ENCODE measurements at places on chromosomes 12 and 14.

DNA sequence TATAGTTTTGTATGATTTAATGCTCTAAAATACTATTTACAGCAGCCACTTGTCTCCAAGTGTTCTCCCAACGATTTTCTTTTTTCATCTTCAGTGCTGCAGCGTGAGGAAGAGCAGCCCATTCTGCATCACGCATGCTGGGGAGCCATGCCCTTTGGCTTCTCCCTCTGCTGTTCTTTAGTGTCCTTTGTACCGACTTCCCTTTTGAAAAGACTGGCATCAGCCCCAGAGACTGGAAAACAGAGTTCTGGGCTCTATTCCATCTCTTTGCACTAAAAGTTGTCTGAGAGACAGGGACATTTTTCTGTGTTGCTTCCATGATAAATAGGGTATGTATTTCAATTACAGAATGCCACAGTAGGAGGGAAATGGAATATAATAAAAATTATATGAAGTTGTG is 105.1 kb downstream of the RERG start:
- DNase-seq, result no peak

DNA sequence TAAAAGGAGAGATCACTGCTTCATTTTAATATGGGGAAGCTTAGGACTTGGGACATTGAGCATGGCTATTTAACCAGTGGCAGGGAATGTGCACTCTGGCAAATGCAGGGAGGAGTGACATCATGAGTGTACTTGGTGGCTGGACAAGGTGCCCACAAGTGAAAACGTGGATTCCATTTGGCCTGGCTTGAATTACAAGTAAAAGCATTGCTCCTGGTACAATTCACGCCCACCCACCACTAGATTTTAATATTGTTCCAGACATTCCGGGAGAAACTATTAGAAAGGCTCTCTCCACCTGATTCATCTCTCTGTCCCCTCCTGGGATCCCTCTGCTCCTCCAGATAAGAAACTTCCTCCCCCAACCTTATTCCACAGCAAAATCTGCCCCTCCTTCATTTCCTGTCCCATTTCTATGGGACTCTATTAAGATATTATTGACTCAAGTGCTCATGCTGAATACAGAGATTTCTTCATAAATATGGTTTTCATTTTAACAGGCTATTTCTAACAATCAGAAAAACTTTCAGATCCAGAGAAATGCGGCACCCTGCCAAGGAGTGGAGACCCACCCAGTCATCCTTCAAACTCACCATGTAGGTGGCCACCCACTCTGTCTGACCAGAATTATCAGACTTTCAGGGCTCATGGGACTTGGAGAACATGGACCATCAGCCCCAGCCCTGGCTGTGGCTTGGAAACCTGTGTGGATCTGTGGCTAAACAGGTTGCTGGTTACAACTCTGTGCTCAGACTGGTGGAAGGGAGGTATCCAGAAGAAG is 43.2 kb downstream of the SSPN start:
- no peak for DNase-seq

DNA sequence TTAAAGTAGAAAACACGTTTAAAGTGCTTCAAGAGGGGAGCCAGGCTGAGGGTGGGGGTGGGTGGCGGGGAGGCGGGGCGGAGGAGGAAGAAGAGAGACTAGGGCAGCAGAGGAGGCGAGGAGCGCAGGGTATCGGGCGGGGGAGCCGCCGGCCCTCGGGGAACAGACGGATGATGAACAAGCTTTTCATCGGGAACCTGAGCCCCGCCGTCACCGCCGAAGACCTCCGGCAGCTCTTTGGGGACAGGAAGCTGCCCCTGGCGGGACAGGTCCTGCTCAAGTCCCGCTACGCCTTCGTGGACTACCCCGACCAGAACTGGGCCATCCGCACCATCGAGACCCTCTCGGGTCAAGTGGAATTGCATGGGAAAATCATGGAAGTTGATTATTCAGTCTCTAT is 39.2 kb downstream of the ZCRB1 start:
- no peak for DNase-seq

DNA sequence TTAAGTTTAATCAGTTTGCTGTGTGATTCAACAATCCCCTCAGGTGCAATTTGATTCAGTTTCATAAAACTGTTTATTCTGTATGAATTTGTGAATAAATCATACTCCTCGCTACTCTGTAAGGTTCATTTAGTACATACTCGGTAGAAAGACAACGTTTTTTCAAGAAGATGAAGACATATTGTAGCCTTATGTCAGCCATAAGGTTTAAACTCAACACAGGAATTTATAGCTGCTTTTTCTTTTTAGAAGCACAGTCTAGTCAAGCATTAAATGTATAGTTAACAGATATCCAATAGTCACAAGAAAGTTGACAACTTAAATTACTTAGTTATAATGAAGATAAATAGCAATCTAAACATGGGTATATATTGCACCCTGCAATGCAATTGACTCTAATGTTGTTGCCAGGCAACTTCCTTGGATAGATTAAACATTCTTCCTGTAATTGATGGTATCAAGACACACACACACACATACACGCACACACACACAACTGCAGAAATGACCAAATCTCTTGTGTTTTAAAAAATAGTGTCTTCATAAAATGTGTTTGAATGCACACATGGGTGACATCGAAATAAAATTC is 151.5 kb upstream of the MGAT4C start:
- DNase-seq, result no peak

GRCh38 chr14:99273766-99274345 is 1.9 kb upstream of the BCL11B start:
- no peak for DNase-seq

- DNase-seq, result no peak
Observed at GRCh38 chr12:114254998-114255397, 150.9 kb downstream of the TBX5 start.

DNA sequence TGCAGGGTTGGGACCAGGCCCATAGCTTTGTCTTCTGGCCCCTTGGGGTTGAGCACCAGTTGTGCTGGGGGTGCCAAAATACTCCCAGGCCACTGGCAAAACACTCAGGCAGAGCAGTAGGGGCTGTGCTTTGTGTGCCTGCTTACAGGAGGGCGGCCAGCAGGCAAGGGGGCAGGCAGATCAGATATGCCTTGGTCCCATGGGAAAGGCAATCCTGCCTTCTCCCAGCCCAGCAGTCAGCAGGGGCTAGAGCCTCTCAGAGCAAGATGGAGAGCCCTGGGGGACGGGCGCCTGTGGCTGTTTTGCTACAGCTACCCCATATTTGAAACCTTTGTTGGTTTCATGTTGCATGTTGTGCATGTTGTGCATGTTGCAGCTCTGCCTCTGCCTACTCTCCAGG is 36.2 kb upstream of the TMX1 start:
- DNase-seq, result no peak

DNA sequence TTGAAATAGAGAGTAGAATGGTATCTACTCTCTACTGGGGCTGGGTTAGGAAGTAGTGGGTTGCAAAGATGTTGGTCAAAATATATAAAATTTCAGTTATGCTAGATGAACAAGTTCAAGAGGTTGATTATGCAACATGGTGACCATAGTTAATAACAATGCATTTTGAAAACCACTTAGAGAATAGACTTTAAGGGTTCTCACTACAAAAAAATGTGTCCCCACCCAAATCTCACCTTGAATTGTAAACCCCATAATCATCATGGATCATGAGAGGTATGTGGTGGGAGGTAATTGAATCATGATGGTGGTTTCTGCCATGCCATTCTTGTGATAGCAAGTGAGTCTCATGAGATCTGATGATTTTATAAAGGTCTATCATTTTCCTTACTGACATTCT is 94.0 kb downstream of the C12orf50 start:
- DNase-seq, result no peak

GRCh38 chr14:58160561-58160960 is 8.5 kb upstream of the ARMH4 start:
- no peak for DNase-seq

DNA sequence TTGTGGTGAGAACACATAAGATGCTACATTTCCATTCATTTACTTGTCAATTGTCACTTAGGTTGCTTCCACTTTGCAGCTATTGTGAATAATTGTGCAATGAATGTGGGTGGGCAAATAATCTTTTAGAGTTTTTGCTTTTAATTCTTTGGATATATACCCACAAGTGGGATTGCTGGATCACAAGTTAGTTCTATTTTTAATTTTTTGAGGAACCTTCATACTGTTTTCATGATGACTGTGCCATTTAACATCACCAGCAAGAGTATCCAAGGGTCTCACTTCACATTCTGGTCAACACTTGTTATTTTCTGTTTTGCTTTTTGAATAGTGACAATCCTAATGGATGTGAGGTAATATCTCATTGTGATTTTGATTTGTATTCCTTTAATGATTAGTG is 10.5 kb downstream of the CLEC6A start:
- no peak for DNase-seq

DNA sequence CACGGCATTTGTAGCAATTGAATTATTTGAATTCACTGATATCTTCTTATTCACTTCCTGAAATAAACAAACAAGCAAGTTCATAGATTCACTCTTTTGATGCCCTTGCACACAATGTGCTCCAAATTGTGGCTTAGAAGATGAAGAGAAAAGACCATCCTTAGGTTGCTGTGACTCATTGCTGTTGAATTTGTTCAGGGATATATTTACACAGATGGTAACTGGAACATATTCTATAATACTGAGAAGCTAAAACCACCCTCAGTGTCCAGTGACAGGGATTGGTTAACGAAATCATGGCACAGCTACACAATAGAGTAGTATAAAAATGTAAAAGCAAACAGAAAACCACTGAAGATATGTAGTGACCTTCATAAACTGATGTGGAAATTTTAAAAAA is 3.1 kb downstream of the PRB4 start:
- DNase-seq, result no peak

DNA sequence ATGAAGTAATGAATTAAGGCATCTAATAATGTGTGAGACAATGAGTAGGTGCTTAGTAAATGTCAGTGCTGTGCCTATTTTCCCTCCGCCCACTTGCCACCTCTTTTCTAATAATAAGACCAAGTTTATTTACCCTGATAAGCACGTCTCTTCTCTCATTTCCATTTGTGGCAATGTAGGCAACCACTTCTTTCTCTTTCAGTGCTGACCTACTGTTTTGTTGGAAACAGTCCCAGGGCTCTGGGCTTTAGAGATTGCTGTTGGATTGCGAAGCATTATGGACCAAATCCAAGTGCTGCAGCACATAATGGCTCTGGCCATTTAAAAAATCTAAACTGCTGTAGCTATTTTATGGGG is 141.3 kb upstream of the PLEKHG7 start:
- no peak for DNase-seq

DNA sequence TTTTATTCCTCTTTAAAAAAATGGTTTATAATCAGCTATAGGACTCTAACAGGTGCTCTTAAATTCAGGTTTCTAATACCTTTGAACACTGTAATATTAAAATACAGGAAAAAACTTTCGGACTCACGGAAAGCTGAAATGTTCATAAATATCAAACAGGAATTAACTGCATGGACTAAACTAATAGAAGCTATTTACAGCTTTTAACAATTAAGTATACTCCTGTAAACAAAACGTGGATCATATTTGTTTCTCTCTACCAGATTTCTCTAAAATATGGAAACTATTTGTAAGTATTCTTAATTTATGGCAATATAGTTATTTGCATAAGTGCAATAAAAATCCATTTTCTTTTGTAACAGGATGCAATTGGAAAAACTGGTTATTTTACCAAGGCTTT is 108.9 kb upstream of the RESF1 start:
- DNase-seq, result no peak

- DNase-seq, result peak; percentile 13
Observed at GRCh38 chr14:100103250-100104005, 38.2 kb downstream of the EVL start.

DNA sequence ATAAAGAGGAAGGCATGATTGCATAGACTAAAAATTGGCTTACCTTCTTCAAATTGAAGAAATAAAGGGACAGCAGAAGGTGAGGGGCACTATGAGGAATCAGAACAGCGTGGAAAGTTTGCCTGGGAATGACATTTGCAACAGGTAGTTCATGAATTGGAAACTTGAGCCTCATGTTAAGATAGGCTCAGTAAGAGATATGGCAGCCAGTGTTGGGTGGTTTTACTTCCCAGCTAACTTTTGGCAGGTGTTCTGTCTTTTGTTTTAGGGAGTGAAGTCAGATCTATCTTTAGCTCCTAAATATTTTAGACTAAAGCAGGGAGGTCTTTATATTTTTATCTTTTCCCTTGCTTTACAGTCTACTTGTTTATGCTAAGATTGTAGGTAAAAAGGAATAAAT is 122.4 kb downstream of the ANO6 start:
- DNase-seq, result no peak

GRCh38 chr12:105270671-105271255 is 34.8 kb upstream of the APPL2 start:
- DNase-seq, result no peak

- DNase-seq, result no peak
Observed at GRCh38 chr14:78448164-78449094, 278.3 kb downstream of the NRXN3 start.

DNA sequence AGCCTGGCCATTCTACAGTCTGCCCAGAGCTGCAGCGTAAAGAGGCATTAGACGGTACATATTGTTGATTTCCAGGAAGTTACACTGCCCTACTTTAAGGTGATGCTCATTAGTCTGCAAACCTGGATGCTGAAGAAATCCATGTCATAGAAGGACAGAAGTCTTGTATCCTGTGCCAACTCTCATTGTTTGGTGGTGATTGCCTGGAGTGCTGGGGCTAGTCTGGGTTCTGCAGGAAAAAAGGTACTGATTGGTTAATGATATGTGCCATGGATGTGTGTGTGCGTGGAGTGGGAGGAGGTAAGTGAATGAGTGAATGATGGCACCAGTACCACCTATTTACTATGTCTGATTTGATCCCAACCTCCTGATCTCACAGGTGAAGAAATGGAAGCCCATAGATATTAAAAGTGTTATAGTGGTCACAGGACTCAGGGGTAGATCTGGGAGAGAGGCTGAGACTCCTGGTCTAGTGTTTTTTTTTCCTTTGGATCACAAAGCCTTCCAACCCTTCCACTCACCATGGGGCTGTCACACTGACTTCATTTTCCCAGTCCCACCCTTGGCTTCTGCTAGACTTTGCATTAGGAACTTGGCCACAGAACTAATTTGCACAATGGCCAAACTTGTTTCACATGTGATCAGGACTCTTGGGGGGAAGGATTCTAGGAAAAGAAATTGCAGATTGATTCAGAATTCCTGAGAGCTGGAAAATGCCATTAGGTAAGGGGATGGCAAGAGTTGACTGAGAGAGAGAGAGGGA is 96.1 kb downstream of the TMX1 start:
- no peak for DNase-seq

GRCh38 chr12:22064968-22065367 is 18.9 kb downstream of the CMAS start:
- no peak for DNase-seq

GRCh38 chr12:58576081-58576480 is 344.2 kb downstream of the LRIG3 start:
- DNase-seq, result no peak

DNA sequence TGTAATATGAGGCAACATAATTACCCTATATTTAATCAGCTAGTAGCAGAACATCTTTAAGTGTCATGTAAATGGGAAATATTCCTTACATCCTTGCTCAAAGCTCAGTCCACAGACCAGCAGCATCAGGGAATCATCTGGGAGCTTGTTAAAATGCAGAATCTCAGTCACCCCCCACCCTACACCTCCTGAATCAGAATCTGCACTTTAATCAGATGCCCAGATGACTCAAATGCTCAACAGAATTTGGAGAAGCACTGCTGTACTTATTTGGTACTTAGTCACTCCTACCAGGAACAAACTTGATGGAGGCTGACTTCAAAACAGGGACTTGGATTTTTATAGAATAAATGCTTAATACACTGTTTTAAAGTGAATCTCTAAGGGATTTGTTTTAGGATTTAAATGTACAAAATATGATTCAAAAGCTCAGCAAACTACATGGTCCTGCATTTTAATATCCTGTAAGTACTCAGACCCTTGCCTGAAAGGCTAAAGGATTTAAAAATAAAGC is 96.5 kb downstream of the ARMH4 start:
- no peak for DNase-seq

GRCh38 chr14:38947343-38947742 is 155.7 kb downstream of the SEC23A start:
- no peak for DNase-seq

All from activated effector memory CD4-positive, alpha-beta T cell treated with Interleukin-2 at 50 U/mL for 16 hours (primary cell).